ENCODE measurements at places on chromosomes 2 and 18. TPM values are rescaled to one million over a fixed set of nuclear protein-coding genes. Genes with fewer than 3 reads are reported as not detected.

DNA sequence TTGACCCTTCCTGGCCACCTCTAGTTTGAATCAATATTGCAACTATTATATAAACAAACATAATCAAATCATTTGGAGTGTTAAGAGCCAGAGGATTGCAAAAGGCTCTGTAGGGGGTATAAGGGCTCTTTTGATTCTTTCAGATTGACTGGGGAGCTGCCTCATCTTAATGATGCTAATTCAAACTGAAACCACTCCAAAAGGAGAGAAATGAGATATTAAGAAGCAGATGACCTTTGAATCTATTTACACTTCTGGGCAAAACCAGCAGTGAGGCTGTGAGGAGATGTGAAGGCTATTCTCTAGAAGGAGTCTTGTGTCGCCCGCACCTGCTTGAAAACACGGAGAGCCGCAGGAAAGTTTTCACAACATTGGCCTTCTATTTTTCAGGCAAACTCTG, 311.2 kb upstream of the CRIM1 start:
- DNase-seq = no peak

DNA sequence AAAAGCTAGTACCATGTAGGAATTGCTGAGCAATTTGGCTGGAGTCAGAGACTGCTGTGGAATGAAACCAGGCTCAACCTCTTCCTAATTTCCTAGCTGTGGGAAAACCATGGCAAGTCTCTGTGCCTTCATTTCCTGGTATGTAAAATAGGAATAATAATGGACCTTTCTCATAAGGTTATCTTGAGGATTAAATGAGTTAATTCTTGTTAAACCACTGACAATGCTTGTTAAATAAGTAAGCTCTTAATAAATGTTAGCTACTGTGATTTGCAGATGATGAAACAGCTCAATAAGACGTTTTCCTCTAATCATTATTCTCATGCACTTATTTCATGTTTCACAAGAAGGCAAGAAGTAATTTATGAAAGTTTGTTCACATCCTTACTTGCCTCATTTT, 346.7 kb downstream of the RND3 start:
- DNase-seq = no peak

DNA sequence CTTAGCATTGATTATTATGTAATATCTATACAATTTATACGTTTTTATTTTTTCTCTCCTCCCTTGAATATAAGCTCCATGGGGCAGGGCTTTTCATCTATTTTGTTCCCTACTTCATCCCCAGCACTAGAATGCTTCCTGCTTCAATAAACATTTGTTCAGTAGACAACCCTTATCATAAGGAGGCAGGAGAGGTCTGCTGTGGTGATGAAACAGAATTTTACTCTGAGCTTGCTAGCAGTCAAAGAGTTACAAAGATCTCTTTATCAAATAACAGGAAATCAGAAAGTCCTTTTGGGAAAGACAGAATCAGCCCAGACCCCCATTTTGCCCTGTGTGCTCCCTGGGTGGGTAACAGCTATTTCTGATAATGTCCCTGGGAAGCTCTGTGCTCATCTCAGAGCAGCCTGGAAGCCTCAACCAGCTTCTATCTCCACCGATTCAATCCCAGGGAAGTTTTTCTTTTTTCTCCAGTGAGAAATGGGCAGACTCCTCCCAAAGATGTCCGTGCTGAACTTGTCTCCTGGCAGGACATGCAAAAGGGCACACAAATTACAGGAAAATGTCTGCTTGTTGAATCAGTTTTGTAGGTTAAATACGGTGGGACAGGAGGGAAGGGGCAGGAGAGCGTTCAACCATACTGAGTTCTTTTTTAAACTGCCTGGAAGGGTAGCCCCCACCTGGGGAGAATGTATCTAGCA, 84.7 kb upstream of the PKDCC start:
- DNase-seq = no peak

The CD207 gene
- total RNA-seq = not detected

GRCh38 chr2:106853631-106854030, 32.3 kb downstream of the ST6GAL2 start:
- DNase-seq = no peak

The DCDC2C gene
- 22.3 TPM for total RNA-seq

GRCh38 chr2:176175709-176176607, 12.5 kb upstream of the HOXD1 start:
- no peak for DNase-seq

DNA sequence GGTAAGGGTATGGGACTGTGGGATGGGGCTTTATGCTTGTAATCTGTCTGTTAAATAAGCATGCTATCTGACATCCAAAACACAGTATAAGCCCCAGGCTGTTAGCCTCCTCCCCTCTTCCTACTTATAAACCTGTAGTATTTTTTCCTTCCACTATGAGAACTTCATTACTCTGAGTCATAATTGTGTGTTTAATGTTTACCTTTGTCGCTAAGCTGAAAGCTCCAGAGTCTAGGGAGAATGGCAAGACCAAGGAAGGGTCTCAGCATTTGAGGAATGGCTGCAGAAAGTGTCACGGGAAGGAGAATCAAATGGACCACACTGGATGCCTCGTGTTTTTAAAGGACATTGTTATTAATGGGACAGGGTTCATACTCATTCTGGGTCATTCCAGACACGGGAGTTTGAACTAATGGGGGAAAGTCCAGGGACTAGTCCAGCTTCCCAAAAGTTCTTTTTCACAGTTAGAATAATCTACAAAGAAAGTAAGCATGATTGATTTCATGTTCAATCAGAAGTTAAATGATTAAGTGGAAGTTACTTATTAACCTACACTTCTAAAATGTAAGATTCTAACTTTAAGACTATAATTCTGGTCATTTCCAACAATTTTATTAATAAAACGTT, 292.2 kb downstream of the AFF3 start:
- DNase-seq = no peak

GRCh38 chr2:190655113-190655512, 6.2 kb downstream of the NAB1 start:
- DNase-seq = no peak

The GKN1 gene
- total RNA-seq = not detected

The CLEC4F gene
- 0.44 TPM for total RNA-seq

- no peak for DNase-seq
Observed at GRCh38 chr2:10076511-10076910, 3.7 kb downstream of the CYS1 start.
